Memory B cell (primary cell): ENCODE measurements at places on chromosomes 2 and 18.

- no peaks in the 10 kb centered on the region for H3K27me3 ChIP-seq
- no peak overlapping the region for H3K4me3 ChIP-seq
- DNase-seq: no peak
- H3K4me1 ChIP-seq: no peaks in the 10 kb centered on the region
- peaks cover 9% of the 10 kb centered on the region for H3K36me3 ChIP-seq
Measured at GRCh38 chr2:57869758-57870344, 176.8 kb upstream of the VRK2 start.

GRCh38 chr2:105309147-105309545 is 20.4 kb downstream of the TGFBRAP1 start:
- no peak for DNase-seq
- no peaks in the 10 kb centered on the region for H3K27me3 ChIP-seq
- H3K4me3 ChIP-seq: no peak overlapping the region
- H3K4me1 ChIP-seq: peaks cover 11% of the 10 kb centered on the region
- peaks cover 23% of the 10 kb centered on the region for H3K36me3 ChIP-seq

DNA sequence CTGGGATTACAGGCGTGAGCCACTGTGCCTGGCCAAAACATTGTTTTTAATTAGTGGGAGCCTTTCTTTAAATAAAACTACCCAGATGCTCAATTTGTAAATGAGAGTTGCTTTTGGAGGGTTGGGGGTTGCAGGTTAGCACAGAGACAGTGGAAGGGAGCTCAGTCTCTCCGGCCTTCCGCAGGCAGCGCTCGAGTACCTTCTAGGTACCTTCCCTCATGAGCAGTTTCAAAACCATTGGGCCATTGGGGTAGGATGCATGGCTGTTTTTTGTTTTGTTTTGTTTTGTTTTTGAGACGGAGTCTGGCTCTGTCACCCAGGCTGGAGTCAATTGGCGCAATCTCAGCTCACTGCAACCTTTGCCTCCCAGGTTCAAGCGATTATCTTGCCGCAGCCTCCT is 19.0 kb downstream of the SLC66A3 start:
- no peak overlapping the region for H3K27ac ChIP-seq
- peaks cover 14% of the 10 kb centered on the region for H3K36me3 ChIP-seq
- no peaks in the 10 kb centered on the region for H3K27me3 ChIP-seq
- no peak overlapping the region for H3K4me3 ChIP-seq
- H3K4me1 ChIP-seq: peaks cover 6% of the 10 kb centered on the region

DNA sequence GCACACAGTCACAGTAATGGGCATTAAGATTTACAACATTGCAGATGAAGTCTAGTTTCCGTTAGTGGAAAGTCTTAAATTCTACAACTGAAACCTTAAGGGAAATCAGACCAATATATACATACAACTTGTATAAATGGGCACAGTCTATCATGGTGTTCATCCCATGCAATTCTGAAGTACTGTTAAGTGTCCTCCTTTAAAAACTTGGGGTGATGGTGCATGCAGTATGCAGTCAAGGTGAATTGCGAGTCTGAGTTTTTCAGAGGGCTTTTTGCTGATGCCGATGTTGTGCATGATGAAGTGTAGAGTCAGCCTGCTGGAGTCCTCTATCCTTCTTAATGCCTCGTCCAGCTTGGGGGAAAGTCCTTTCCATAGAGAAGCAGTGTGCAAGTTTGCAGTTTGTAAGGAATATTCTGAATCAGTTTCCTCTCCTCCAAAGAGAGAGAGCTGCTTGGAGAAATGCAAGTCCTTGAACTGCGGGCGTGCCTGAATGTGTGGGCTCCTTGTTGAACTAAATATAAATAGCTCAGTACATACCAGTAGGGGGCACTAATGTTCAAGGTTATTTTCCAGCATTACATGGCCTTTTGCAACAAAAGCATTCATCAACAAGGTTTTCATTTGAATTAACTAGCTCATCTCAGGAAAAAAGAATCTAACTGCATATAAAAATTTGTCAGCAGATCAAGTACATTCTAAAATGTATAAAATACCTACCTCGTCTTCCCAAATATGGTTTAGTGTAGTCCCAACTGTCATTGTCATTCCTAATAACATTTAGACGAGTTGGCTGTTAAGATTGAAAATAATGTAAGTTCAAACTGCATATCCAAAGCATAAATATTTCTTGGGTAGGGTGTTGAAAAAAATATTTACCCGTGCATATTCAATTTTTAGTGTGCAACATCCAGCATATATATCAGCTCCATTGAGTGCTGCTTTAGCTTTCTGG is 21.3 kb downstream of the HNRNPLL start:
- H3K4me1 ChIP-seq: no peaks in the 10 kb centered on the region
- no peak overlapping the region for H3K27ac ChIP-seq

DNA sequence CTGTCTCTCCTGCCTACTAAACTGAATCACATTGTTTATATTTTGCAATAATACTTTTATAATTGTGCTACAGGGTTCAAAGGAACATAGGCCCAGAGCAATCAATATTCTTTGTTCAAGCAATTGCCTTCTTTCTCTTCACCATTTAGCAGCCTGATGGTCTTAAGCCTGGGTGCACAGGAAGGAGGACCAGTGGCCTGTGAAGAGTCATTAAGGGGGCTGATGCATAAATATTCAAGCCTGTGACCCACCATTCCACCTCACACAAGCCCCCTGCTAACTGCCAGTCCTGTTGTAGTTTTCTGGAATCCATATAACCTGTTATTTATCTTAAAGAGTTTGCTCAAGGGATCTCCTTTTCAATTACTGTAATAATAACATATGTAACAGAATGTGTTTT is 56.0 kb downstream of the ABCA12 start:
- H3K27me3 ChIP-seq: peaks cover 1% of the 10 kb centered on the region
- no peak overlapping the region for H3K4me3 ChIP-seq
- no peak overlapping the region for H3K27ac ChIP-seq
- no peak for DNase-seq
- H3K4me1 ChIP-seq: no peaks in the 10 kb centered on the region
- no peaks in the 10 kb centered on the region for H3K36me3 ChIP-seq

DNA sequence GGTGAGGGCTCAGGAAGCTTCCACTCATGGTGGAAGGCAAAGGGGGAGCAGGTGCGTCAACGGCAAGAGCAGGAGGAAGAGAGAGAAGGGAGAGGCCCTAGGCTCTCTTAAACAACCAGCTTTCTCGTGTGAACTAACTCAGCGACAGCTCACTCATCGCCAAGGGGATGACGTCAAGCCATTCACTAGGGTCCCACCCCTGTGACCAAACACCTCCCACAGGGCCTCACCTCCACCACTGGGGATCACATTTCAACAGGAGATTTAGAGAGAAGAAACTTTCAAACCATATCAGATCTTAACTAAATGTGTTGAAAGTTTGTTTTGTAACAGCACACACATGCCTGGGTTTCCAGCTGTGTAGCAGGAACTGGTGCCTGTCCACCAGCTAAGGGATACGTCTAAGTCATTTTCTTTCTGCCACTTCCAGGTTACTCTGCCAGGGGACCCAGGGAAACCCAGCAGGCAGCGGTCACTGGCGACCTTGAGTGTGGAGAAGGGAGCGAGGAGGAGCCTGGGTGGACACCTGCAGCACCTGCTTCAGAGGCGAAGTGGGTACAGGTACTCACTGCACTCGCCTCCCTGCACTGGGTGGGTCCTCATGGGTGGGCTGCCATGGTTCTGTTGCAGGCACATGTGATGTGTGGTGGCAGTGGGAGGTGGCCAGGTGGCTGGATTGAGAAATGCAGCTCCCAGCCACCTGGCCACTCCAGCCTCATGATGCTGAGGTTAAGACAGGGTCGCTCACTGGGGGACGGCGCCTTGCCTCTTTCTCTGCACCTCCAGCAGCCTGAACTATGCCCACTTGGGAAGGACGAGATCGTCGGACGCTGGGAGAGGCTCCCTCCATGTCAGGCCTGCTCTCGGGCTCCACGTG is 8.4 kb upstream of the GPC1 start:
- H3K27ac ChIP-seq: no peak overlapping the region
- H3K4me1 ChIP-seq: no peaks in the 10 kb centered on the region
- H3K36me3 ChIP-seq: no peaks in the 10 kb centered on the region
- H3K27me3 ChIP-seq: peaks cover 14% of the 10 kb centered on the region

- no peak for DNase-seq
- no peak overlapping the region for H3K27ac ChIP-seq
- peaks cover 5% of the 10 kb centered on the region for H3K27me3 ChIP-seq
- no peaks in the 10 kb centered on the region for H3K36me3 ChIP-seq
Measured at GRCh38 chr2:170878066-170878465, 51.0 kb upstream of the GORASP2 start.

DNA sequence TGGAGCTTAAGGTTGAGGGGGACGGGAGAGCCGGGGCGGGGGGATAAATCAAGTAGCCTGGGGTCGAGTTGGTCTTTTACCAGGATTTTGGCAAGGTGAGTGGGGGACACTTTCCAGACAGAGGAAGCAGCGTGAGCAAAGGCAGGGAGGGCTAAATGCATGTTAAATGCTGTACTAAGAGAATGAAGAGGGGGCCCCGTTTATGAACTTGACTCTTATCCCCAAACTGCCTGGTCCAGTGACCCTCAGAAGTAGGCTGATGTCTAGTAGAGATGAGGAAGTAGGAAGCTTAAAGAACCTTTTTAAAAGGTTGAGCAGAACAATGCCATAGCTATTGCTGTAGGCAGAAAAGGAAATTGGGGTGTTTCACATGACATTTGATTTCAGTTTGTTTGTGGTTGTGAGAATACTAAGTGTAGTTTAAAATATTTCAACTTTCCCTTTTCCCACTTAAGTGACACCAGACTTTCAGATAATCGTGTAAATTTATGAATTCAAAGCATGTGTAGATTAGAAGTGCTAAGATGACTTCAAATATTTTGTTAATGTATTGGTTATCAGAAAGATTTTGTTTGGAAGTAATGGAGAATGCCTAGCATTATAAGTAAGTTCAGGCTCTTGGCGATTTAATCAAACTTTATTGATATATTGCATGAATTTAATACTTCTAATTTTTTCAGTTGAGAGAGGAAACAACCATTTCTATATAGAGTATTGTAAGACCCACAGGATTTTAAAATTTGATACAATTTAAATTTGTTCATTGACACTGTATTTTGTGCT is 1.8 kb downstream of the REL start:
- H3K36me3 ChIP-seq: peaks cover 10% of the 10 kb centered on the region
- no peaks in the 10 kb centered on the region for H3K27me3 ChIP-seq
- peak overlapping the region; percentile 99 for H3K4me3 ChIP-seq
- peak; percentile 54 for DNase-seq
- peaks cover 25% of the 10 kb centered on the region for H3K4me1 ChIP-seq

GRCh38 chr2:61534926-61535325 is 3.2 kb downstream of the XPO1 start:
- peak overlapping the region; percentile 97 for H3K27ac ChIP-seq
- DNase-seq: no peak
- peak overlapping the region; percentile 94 for H3K4me3 ChIP-seq
- peaks cover 29% of the 10 kb centered on the region for H3K4me1 ChIP-seq
- H3K27me3 ChIP-seq: no peaks in the 10 kb centered on the region

GRCh38 chr2:202278944-202279343 is 13.4 kb downstream of the NOP58 start:
- no peaks in the 10 kb centered on the region for H3K27me3 ChIP-seq
- no peak for DNase-seq
- H3K4me1 ChIP-seq: peaks cover 3% of the 10 kb centered on the region
- no peak overlapping the region for H3K4me3 ChIP-seq
- H3K27ac ChIP-seq: no peak overlapping the region

DNA sequence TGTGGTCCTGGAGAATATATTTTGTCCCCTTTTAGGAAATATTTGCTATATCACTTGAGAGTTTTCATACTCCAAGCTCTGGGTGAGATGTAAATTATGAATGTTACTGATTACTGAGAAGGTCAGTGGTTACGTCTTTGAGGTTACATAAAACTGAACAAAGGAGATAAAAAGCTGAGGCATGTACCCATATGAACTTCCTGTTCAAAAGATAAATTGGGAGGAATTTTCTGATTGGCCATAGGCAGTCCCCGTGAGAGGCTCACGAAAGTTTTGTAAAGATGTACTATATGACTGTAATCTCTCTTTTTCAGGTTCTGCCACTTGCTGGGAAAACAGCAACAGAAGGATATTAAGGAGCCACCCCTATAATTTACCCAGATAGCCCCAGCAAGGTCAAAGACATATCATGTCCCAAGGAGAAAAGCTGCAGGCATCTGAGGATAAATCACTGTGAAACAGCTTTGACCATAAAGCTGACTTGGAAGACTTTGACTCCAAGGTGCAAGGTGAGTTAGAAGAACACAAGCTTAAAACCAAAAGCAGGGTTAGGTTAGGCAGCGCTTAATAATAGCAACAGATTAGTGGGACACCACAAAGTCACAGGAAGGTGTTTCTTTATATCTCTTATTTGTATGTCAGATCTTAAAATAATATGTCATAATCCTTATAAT is 90.4 kb downstream of the OSBPL6 start:
- no peaks in the 10 kb centered on the region for H3K4me1 ChIP-seq
- no peak overlapping the region for H3K27ac ChIP-seq
- H3K36me3 ChIP-seq: no peaks in the 10 kb centered on the region
- no peak for DNase-seq
- peaks cover 13% of the 10 kb centered on the region for H3K27me3 ChIP-seq
- no peak overlapping the region for H3K4me3 ChIP-seq

- no peaks in the 10 kb centered on the region for H3K27me3 ChIP-seq
- no peak for DNase-seq
- H3K4me3 ChIP-seq: no peak overlapping the region
- no peaks in the 10 kb centered on the region for H3K36me3 ChIP-seq
- no peaks in the 10 kb centered on the region for H3K4me1 ChIP-seq
- no peak overlapping the region for H3K27ac ChIP-seq
Measured at GRCh38 chr2:145957929-145958328, 1438.0 kb upstream of the ZEB2 start.

- no peak for DNase-seq
- H3K27me3 ChIP-seq: peaks cover 7% of the 10 kb centered on the region
- H3K4me3 ChIP-seq: no peak overlapping the region
- no peaks in the 10 kb centered on the region for H3K36me3 ChIP-seq
- H3K4me1 ChIP-seq: no peaks in the 10 kb centered on the region
Measured at GRCh38 chr2:237306787-237307170, 107.2 kb downstream of the COL6A3 start.

DNA sequence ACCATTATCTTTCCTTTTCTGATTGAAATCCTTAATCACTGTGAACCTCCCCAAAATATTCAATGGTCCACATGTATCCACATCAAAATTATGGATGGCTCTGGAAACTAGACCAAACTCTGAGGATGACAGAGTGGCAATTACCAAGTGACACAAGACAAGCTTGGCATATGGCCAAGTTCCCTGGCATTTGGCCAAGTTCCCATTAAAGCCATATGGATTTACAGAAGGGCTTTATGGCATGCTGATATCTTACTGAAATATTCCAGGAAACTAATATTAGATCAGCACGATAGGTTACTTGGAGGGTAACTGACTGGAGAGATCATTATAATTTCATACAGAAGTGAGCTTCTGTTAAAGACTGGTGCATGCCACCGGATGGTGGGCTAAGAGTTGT is 21.9 kb upstream of the CERS6 start:
- H3K4me3 ChIP-seq: no peak overlapping the region
- DNase-seq: no peak
- H3K27me3 ChIP-seq: peaks cover 4% of the 10 kb centered on the region
- H3K4me1 ChIP-seq: no peaks in the 10 kb centered on the region
- H3K27ac ChIP-seq: no peak overlapping the region

- H3K4me1 ChIP-seq: peaks cover 3% of the 10 kb centered on the region
- H3K36me3 ChIP-seq: no peaks in the 10 kb centered on the region
- H3K27ac ChIP-seq: no peak overlapping the region
- H3K4me3 ChIP-seq: no peak overlapping the region
- DNase-seq: no peak
Measured at GRCh38 chr2:27294928-27295327, 12.7 kb downstream of the TRIM54 start.

- H3K27me3 ChIP-seq: peaks cover 4% of the 10 kb centered on the region
- no peaks in the 10 kb centered on the region for H3K4me1 ChIP-seq
- no peak overlapping the region for H3K27ac ChIP-seq
- H3K36me3 ChIP-seq: no peaks in the 10 kb centered on the region
- no peak overlapping the region for H3K4me3 ChIP-seq
- DNase-seq: no peak
Measured at GRCh38 chr2:71824436-71824835, 323.2 kb downstream of the CYP26B1 start.
